Kasumi-1 (cell line): ENCODE measurements at places on chromosomes 11 and 22.

DNA sequence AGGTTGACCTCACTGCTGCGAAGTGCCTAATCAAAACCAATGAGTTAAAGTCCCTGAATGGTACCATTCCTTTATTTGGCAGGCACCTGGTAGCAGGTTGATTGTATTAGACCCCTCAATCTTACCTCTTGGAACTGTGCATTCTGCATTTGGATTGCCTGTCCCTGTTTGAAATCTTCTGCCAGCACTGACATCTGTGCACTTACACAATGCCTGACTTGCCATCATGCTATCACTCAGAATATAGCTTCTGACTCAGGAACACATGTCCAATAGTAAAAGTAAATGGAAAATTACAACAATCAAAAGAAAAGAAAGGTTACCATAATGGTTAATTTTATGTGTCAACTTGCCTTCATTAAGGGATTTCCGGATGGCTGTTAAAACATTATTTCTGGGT lies 366.0 kb upstream of the PDGFD start:
- no peak for DNase-seq

DNA sequence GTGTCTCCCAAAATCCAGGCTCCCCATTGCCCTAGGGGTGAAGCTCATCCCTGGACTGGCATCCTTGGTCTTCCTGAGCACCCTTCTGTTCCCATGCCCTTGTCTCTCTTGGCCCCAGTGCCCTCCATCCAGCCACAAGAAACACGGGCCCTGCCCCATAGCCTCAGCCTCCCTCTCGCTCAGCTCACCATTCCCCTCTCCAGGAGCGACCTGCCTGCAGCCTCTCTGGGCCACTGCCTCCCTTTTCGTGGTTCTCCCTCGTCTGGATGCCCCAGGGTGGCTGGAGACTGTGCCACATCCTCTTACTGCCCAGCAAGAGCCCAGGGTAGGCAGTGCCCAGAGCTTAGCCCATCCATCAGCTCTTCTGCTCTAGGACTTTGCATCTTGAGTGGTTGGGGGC lies 532.1 kb downstream of the TBC1D22A start:
- DNase-seq = no peak

GRCh38 chr22:26952451-26953011 lies 295.1 kb downstream of the MIAT start:
- DNase-seq = no peak

DNA sequence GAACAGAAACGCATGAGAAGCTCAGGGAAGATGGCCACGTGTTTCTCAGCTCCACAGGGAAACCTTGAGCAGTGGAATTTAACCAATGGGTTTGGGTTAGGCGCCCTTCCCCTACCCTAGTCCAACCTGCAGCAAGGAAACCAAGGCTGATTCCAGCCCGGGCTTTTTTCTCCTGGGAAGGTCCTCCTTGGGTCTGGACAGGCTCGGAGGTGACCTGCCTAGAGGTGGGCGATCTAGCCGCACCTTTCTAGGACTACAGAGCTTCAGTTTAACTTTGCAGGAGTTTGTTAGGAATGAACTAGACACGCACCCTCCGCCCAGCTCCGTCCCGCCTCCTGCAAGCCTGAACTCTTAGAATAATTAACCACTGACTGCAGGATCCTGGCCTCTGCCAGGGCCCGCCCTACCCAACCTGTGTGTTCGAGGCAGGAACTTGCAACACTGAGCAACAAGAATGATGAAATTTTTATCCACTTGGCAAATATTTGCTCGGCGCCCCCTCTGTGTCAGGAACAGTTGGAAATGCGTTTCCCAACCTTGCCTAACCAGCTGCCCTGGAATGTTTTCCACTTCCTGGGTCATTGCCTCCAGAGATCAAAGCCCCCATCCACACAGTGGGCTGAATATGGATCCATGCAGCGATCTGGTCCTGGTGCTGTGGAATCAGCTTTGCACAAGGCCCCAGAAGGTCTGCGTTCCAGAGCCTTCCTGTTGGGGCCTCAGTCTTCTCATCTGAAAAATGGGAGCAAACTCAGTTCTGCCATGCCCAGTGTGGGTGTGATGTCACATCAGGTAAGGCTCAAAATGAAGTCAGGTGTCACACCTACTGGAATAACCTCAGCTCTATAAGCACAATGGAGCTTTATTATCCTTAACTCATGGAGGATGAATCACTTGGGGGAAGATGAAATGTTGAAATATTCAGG lies 13.3 kb downstream of the MPST start:
- DNase-seq = peak; percentile 42

GRCh38 chr22:49801391-49802060 lies 26.1 kb downstream of the BRD1 start:
- DNase-seq = no peak

- DNase-seq = peak; percentile 65
Measured at GRCh38 chr11:57527056-57527631, 3.4 kb downstream of the TIMM10 start.

- no peak for DNase-seq
Measured at GRCh38 chr11:78654866-78655265, 80.2 kb upstream of the NARS2 start.

DNA sequence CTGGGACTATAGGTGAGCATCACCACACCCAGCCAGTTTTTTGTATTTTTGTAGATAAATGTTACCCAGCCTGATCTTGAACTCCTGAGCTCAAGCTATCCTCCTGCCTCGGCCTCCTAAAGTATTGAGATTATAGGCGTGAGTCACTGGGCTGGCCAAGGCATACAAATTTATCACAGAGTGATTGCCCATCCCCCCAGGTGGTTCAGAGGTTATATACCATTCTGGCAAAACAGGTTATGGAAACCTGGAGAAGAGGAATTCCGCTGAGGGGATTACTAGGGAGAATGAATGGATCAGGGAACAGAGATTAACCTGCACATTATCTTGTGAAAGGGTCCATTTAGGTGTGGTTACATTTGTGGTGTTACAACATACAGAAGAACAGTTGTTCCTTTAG lies 8.1 kb downstream of the ATG13 start:
- no peak for DNase-seq

- no peak for DNase-seq
Measured at GRCh38 chr22:37403267-37403960, 23.9 kb downstream of the ELFN2 start.

- no peak for DNase-seq
Measured at GRCh38 chr11:125063429-125064043, 431 bp downstream of the SLC37A2 start.

DNA sequence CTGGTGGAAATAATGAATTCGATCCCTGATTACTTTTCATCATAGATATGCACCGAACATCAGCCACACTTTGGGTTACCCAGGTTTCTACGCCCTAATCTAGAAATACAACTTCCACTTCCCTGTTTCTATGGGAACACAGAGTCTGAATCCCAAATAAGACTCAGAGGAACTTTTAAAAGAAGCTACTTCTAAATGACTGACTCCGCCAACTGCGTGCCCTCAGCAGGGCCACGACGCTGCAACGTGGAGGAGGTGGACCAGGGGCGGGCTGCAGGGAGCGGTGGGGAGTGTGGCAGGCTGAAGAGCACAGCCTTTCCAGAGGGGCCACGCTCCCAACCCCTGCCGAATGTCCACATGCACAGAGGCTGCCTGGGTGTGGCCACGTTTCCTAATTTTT lies 304.0 kb downstream of the SHANK2 start:
- no peak for DNase-seq

DNA sequence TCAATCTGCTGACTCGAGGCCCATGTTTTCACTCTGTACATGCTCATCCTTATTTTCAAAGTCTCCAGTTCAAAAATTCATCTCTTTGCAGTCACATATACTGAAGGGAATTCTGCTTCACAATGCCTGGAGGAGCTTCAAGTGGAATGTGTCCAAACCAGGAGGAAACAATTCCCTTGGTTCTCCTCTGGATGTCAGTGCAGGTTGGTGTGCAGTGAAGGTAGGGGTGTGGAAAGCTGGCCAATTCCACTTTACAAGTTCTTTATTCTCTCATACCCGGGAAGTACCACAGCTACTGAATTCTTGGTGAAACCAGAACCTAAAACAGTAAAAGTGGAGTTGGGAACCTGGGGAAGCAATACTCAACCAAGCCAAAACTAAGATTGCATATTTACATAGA lies 57.3 kb downstream of the BDNF start:
- DNase-seq = no peak

DNA sequence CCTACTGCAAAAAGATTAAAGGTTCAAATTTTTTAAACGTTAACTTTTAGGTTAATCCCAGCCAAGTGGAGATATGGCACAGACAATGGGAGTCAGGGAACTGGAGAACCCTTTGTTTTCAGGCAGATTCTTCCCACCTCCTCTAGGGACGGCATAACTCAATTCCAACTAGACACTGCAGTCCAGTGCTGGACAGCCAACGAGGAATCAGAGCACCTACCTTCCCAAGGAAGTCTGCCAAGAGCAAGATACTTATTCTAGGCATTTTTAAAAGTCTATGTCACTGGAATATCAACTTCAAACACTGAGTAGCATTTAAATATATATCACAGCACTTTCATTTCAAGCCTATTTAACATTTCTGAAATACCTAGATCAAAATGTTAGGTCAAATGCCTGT lies 7.3 kb downstream of the CADM1 start:
- DNase-seq = no peak

DNA sequence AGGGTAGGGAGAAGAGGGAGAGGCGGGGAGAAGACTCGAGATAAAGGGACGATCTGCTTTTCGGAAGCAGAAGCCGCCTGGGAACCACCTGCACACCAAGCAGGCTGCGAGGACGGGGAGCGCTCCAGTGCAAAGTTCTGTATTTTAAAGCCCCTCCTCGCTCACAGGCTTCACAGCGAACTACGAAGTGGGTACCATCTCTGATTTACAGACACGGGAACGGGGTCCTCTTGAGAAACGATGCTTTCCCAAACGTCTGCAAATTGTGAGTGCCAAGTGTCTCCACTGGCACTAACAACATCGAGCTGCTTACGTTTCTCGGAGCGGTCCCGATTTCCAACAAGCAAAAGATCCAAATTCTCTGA lies 700 bp upstream of the STX3 start:
- peak; percentile 59 for DNase-seq

GRCh38 chr11:8759634-8760033 lies 77.0 kb downstream of the RPL27A start:
- DNase-seq = no peak

GRCh38 chr11:79043726-79044125 lies 397.1 kb downstream of the TENM4 start:
- no peak for DNase-seq

DNA sequence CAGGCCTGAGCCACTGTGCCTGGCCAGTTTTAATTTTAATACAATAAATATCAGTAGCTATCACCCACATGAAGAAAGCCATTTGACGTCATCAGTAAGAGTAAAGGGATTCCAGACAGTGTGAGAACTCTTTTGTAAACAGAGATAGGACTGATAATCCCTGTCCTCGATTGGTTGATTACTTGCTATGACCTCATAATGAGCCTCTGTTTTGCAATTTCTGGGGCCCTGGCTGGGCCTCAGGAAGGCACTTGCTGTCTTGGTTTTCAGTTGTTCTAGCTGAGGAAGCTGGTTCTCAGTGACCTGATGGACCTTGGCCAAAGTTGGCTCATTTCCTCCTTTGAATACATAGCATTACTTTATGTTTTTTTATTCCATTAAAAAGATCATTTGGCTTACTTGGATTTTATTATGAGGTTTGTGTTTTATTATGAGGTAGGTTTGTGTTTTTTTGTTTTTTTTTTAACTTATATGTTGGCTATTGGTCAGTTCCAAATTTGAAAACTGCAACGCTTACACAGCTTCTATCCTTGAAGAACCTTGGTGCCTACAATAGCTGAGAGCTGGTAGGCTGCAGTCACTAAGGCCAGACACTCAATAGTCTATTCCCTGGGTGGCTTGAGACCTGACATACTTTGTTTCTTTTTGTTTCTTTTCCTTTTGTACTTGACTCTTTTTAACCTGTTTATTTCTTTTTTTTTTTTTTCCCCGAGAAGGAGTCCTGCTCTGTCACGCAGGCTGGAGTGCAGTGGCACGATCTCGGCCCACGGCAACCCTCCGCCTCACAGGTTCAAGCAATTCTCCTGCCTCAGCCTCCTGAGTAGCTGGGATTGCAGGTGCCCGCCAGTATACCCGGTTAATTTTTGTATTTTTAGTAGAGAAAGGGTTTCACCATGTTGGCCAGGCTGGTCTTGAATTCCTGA lies 20.0 kb downstream of the MARK2 start:
- DNase-seq = no peak

GRCh38 chr22:19044381-19044780 lies 77.8 kb downstream of the DGCR2 start:
- no peak for DNase-seq

DNA sequence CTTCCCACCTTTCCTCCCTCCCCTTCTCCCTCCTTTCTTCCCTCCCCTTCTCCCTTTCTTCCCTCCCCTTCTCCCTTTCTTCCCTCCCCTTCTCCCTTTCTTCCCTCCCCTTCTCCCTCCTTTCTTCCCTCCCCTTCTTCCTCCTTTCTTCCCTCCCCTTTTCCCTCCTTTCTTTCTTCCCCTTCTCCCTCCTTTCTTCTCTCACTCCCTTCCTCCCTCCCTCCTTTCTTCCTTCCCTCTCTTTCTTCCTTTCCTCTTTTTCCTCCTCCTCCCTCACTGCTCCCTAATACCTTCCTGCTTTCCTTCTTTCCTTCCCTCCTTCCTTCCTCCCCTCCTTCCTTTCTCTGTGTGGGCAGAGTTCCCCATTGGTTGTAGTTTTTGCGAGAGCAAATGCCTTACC lies 76.1 kb downstream of the PGR start:
- DNase-seq = no peak

DNA sequence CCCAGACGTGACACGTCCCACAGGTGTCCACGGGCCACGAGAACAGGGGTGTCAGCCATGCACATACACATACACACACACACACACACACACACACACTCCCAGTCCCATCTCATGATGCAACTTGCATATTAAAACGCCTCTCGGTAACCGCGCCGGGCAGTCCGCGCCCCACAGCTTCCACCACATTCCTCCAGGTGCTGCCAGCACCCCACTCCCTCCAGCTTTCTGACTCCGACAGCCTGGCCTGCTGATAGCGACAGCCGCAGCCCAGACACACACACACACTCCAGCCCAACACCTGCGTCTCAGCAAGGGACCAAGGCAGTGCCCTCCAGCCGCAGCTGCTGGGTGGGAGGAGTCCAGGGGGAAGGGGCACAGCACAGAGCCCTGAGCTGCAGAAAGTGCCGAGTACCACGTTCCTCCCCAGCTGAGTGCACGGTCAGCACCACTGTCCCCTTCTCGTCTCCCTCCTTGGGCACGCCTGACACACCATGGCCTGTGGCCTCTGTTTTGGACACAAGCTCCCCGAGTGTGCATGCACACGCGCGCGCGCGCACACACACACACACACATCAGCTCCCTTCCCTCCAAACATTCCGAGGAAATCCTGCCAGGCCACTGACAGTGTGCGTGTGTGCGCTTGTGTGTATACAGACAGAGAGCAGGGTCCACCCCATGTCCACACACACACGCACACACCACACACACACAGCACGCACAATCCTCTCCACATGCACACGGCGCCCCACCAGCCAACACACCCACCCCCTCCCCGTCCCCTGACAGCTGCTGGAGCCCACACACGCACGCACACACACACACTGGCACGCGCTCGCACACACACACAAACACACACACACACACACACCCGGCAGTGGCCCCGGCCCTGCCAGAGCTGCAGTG lies 1.2 kb downstream of the ELFN2 start:
- no peak for DNase-seq

GRCh38 chr11:98453378-98453777 lies 567.4 kb upstream of the CNTN5 start:
- DNase-seq = no peak
